ENCODE measurements at places on chromosomes 1 and 21.

DNA sequence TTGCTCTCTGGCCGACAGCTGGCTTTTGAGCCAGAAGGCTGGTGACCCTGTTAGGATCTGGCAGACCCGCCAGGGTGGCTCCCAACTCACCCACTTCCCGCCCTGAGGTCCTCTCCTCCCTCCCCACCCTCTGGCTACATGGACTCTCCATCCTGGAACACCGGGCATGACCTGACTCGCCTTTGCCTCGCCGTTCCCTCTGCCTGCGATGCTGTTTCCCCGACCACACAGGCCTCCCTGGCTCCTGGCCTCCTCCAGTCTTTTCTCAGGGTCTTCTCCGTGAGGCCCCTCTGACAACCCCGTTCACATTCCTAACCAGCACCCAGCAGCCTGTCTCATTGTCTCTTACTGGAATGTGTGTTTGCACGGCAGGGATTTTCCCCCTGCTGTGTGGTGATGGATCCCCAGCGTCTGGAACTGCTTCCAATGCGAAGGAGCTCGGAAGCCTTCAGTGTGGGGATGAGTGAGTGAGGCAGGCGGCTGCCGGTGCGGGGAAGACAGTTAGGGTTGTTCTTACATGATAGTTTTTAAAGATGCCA, 46.0 kb upstream of the POFUT2 start:
- no peak for DNase-seq
- H3K4me3 ChIP-seq: no peak overlapping the region
- H3K27ac ChIP-seq: no peak overlapping the region
- H3K4me1 ChIP-seq: peaks cover 11% of the 10 kb centered on the region

DNA sequence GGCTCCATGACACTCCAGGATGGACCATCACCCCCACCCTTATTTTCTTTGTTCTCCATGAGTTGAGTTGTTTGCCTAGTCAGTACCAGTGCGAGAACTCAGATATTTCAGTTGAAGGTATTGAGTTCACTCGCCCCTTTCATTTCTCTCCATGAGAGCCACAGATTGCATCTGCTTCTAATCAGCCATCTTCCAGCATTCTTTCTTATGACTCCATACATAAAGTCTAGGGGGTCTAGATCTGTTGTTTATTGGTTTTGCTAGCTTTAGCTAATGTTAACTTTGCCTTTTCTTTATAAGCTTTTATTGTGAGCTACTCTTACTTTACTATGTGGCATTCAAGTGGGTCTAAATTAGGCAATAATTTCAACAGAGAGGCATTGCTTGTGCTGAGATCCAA, 71.6 kb upstream of the PDC start:
- H3K4me1 ChIP-seq: no peaks in the 10 kb centered on the region
- no peak overlapping the region for H3K4me3 ChIP-seq
- H3K27me3 ChIP-seq: no peaks in the 10 kb centered on the region

DNA sequence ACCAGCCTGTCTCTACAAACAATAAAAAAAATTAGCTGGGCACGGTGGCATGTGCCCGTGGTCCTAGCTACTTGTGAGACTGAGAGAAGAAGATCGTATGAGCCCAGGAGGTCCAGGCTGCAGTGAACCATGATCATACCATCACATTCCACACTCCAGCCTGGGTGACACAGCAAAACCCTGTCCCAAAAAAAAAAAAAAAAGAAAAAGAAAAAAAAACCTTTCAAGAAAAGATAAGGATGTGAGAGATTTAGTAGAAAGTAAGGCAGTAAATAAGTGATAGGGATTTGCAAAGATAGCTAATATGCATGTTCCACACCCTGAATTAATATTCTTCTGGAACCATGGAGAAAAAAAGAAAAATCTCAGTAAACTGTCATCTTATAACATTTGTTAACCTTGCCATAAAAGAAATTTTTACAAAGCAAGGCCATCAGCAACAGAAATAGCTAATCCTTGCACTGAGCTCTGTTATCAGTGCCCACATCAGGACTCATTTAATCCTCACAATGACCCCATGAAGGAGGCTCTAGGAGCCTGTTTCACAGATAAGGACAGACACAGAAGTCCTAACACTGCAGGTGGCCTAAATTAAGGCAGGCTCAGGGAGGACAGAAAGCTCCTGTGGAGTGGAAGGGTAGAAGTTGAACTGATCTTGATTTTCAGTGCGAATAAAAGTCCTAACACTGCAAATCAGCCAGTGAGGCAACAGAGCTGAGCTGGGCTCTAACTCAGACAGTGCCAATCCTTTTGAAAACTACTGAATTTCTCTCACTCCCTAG, 7.6 kb downstream of the GNB1 start:
- no peaks in the 10 kb centered on the region for H3K27me3 ChIP-seq
- no peak overlapping the region for H3K4me3 ChIP-seq
- no peaks in the 10 kb centered on the region for H3K36me3 ChIP-seq
- H3K27ac ChIP-seq: no peak overlapping the region
- H3K4me1 ChIP-seq: peaks cover 5% of the 10 kb centered on the region

- no peaks in the 10 kb centered on the region for H3K36me3 ChIP-seq
- H3K27ac ChIP-seq: no peak overlapping the region
- H3K4me3 ChIP-seq: no peak overlapping the region
- H3K27me3 ChIP-seq: no peaks in the 10 kb centered on the region
- DNase-seq: no peak
Observed at GRCh38 chr1:201077736-201078135, 34.5 kb downstream of the CACNA1S start.

GRCh38 chr1:13797397-13797796, 97.4 kb downstream of the PRDM2 start:
- H3K4me3 ChIP-seq: no peak overlapping the region
- no peaks in the 10 kb centered on the region for H3K36me3 ChIP-seq
- H3K27ac ChIP-seq: no peak overlapping the region
- H3K27me3 ChIP-seq: no peaks in the 10 kb centered on the region
- 0 out of 2 replicates have a peak, but pooled peaks cover 2% of the 10 kb centered on the region for H3K4me1 ChIP-seq
- DNase-seq: no peak

- DNase-seq: no peak
- no peak overlapping the region for H3K27ac ChIP-seq
- H3K4me3 ChIP-seq: no peak overlapping the region
- H3K27me3 ChIP-seq: no peaks in the 10 kb centered on the region
- no peaks in the 10 kb centered on the region for H3K36me3 ChIP-seq
Observed at GRCh38 chr21:44392916-44393315, 39.5 kb downstream of the TRPM2 start.

DNA sequence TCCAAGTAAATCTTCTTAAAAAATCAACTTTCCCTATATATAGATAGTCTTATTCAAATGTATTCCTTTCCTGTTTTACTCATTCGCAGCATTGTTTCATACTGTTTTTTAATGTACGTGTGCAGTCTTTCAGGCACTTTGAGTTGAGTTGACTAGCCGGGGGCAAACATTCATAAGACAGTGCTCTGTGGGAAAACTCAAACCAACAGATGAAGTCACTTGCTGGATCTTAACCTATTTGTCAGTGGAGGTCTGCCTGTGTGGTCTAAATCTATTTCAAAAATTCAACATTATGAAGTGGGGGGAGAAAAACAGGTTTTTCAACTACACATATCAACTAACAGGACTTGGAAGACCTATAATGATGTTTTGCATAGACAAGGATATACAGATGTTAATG, 6.2 kb downstream of the HSD11B1 start:
- H3K27ac ChIP-seq: no peak overlapping the region
- H3K4me1 ChIP-seq: no peaks in the 10 kb centered on the region
- H3K27me3 ChIP-seq: no peaks in the 10 kb centered on the region
- no peak for DNase-seq
- no peaks in the 10 kb centered on the region for H3K36me3 ChIP-seq

- no peak overlapping the region for H3K27ac ChIP-seq
- no peaks in the 10 kb centered on the region for H3K27me3 ChIP-seq
- H3K4me1 ChIP-seq: no peaks in the 10 kb centered on the region
- H3K36me3 ChIP-seq: peaks cover 4% of the 10 kb centered on the region
Observed at GRCh38 chr1:116956378-116956777, 45.2 kb upstream of the CD101 start.

GRCh38 chr1:202244841-202245261, 51.3 kb downstream of the LGR6 start:
- no peaks in the 10 kb centered on the region for H3K27me3 ChIP-seq
- no peaks in the 10 kb centered on the region for H3K4me1 ChIP-seq
- no peak overlapping the region for H3K27ac ChIP-seq
- H3K36me3 ChIP-seq: no peaks in the 10 kb centered on the region
- DNase-seq: no peak

DNA sequence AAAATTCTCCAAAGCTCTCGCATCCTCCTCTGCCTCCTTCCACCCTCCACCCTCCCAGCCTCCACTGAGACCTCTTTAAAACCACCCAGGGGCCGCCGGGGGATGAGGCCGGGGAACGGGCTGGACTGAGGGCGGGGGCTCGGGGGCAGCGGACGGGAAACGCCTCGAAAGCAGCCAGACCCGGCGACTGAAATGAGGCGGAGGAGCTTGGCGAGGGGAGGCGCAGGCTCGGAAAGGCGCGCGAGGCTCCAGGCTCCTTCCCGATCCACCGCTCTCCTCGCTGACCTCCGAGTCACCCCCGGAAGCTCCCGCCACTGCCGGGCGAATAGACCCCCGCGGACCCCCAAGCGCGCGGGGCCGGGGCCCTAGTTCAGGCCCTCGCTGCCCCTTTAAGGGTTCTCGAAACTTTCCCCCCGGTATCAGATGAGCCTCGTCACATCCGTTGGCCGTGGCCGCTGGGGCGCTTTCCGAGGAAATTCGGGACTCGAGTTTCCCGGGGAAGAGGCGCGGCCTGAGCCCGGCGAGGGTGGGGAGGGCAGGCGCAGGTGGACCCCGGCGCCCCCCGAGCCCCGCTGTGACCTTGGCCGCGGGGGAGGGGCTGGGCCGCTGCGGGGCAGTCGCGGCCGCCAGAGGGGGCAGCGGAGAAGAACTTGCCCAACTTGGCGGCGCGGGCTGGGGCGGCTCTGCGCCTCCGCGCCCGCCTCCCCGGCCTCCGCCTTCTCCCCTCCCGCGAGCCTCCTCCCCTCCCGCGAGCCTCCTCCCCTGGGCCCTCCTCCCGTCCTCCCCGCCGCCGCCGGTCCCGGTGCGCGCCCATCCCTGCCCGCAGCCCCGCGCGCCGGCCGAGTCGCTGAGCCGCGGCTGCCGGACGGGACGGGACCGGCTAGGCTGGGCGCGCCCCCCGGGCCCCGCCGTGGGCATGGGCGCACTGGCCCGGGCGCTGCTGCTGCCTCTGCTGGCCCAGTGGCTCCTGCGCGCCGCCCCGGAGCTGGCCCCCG, at the start of gene BACE2:
TSS of gene BACE2 (plus strand) at position 813 of the 995 bp plus-strand sequence. CDS start at position 917, 104 bp downstream.
- peaks cover 6% of the 10 kb centered on the region for H3K27me3 ChIP-seq
- H3K4me3 ChIP-seq: peak within 1 kb of the TSS; percentile 38
- no peak for DNase-seq
- H3K36me3 ChIP-seq: no peaks in the 10 kb centered on the region

DNA sequence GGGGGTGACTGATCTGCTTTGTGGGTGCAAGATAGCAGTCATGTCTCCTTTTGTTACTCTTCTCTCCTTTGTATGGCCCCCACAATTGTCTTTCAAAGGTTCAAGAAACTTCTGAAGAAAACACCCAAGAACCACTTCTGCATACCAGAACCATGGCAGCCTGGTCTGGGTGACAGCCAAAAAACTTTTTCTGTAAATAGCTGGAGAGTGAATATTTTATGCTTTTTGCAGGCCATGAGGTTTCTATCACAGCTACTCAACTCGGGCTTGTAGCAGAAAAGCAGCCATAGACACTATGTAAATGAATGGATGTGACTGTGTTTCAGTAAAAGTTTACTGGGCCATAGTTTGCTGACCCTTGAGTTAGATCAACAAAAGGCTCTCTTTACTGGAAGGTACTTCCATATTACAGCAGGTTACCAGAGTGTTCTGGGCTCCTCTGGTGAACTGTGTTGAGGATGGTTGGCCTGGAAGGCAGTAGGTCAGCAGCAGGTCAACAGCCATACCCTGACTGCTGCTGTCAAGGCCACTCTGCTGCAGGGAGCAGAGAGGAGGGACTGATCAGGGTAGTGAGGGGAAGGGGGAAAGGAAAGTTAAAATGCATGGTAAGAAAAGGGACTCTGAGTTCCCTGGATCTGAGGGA, 116.4 kb downstream of the GDAP2 start:
- H3K36me3 ChIP-seq: no peaks in the 10 kb centered on the region
- no peak overlapping the region for H3K4me3 ChIP-seq
- H3K27ac ChIP-seq: no peak overlapping the region
- DNase-seq: no peak
- no peaks in the 10 kb centered on the region for H3K4me1 ChIP-seq

DNA sequence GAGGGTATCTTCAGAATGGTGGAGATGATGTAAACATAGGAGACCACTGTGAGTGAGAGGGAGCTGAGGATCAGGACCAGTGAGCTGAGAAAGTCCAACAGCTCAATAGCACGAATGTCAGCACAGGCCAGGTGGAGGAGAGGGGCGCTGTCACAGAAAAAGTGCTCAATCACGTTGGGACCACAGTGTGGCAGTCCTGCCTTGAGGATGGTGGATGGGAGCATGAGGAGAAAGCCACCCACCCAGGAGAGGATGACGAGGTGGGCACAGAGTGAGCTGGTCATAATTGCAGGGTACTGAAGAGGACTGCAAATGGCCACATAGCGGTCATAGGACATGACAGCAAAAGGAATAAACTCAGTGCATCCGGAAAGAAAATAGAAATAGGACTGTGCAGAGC, 8.1 kb downstream of the OR11L1 start:
- H3K27me3 ChIP-seq: no peaks in the 10 kb centered on the region
- no peaks in the 10 kb centered on the region for H3K36me3 ChIP-seq
- H3K4me3 ChIP-seq: no peak overlapping the region

DNA sequence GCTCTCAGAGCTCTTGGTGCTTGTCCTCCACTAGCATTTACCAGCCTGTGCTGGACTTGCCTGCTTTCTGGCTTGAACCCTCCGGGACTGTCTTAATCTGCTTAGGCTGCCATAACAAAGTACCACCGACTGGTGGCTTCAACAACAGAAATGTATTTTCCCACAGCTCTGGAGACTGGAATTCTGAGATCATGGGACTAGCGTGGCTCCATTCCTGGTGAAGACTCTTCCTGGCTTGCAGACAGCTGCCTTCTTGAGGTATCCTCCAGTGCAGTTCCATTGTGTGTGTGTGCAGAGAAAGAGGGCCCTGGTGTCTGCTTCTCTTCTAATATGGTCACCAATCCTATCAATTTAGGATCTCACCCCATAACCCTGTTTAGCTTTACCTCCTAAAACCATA, 22.0 kb upstream of the RCAN1 start:
- peaks cover 1% of the 10 kb centered on the region for H3K27me3 ChIP-seq
- no peak overlapping the region for H3K4me3 ChIP-seq
- H3K4me1 ChIP-seq: no peaks in the 10 kb centered on the region
- DNase-seq: no peak
- H3K27ac ChIP-seq: no peak overlapping the region

- H3K36me3 ChIP-seq: no peaks in the 10 kb centered on the region
- DNase-seq: no peak
- H3K27ac ChIP-seq: no peak overlapping the region
Observed at GRCh38 chr1:11913291-11913690, 12.9 kb downstream of the KIAA2013 start.

Data from iPS DF 6.9 (cell line).